Immature natural killer cell (primary cell): ENCODE measurements at places on chromosomes 16 and 17.

- no peak for DNase-seq
- peaks cover 5% of the 10 kb centered on the region for H3K27me3 ChIP-seq
- H3K36me3 ChIP-seq, result peaks cover 3% of the 10 kb centered on the region
- no peak overlapping the region for H3K27ac ChIP-seq
- H3K4me3 ChIP-seq, result no peak overlapping the region
Observed at GRCh38 chr17:66671156-66671555, 163.8 kb upstream of the CACNG5 start.

DNA sequence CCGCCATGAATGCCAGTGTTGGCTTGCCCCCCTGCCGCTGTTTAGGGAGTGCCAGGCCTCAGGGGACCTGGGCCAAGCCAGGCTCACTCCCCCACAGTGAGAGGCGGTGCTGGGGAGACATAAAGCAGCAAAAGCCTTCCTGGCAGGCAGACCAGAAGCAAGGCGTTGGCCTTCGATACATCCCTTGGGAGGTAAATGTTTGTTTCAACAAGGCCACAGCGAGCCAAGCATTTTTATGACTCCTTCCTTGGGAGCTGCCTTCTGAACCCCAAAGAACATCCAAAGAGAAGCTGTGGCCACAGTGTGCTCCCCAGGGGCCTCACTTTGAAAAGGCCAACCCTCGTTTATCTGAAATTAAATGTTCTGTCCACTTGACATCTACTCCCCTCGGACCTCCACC lies 119.7 kb upstream of the CIBAR2 start:
- no peaks in the 10 kb centered on the region for H3K36me3 ChIP-seq
- peaks cover 5% of the 10 kb centered on the region for H3K27me3 ChIP-seq
- no peak overlapping the region for H3K4me3 ChIP-seq
- no peak overlapping the region for H3K27ac ChIP-seq
- no peak for DNase-seq
- peaks cover 6% of the 10 kb centered on the region for H3K4me1 ChIP-seq

- H3K36me3 ChIP-seq, result peaks cover 22% of the 10 kb centered on the region
- H3K27ac ChIP-seq, result no peak overlapping the region
- no peak for DNase-seq
- H3K27me3 ChIP-seq, result peaks cover 1% of the 10 kb centered on the region
- H3K4me3 ChIP-seq, result no peak overlapping the region
Observed at GRCh38 chr16:10981697-10982216, 37.4 kb downstream of the CLEC16A start.

- DNase-seq, result no peak
- H3K4me1 ChIP-seq, result no peaks in the 10 kb centered on the region
- no peak overlapping the region for H3K4me3 ChIP-seq
- H3K36me3 ChIP-seq, result no peaks in the 10 kb centered on the region
- no peak overlapping the region for H3K27ac ChIP-seq
Observed at GRCh38 chr17:70661342-70662222, 492.2 kb downstream of the KCNJ2 start.

DNA sequence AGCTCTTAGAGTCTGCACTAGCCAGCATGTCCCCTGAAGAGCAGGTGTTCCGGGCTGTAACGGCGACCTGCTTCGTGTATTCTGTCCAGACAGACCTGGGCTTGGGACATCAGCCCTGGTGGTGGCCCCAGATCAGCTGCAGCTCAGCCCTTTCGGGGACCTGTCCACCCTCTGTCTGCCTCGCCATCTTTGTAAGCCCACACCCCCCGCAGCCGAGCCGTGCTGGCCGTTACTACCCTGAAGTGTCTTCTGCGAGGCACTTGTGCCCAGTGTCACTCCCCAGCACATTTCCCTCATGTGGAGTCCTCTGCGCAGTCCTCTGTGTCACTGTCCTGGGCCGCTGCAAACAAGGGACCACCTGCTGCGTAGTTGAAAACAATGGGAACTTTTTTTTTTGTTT lies 10.4 kb downstream of the CARD14 start:
- no peak for DNase-seq
- H3K27ac ChIP-seq, result no peak overlapping the region
- no peaks in the 10 kb centered on the region for H3K36me3 ChIP-seq
- H3K4me1 ChIP-seq, result no peaks in the 10 kb centered on the region
- H3K4me3 ChIP-seq, result no peak overlapping the region

DNA sequence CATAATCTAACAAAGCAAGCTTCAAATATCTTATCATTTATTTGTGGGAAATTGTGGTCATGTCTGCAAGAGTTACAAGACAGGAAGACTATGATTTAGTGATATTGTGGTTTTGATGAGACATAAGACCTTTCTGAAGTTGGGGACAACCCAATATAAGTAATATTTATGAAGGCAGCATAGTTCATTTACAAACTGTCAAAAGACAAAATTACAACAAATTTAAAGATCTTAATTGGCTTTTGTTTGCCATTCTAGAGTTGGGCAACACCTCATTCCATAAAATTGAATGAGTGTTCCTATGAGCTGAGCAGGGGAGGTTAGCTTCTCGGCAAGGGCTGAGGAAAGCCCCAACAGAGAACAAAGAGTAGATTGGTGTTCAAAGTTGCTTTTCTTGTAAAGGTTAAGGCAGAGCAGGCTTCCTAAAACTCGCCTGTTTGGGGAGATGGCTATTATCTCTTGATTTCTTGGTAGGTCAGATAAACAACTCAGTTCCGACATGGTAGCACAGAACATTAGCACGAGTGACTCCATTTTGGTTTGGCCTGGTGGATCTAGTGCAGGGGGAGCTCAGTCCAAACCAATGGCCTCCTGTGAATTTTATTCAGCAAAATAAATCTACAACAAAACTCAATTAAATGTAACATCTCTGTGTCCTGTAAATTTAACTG lies 10.9 kb upstream of the MMD start:
- H3K4me1 ChIP-seq, result no peaks in the 10 kb centered on the region
- no peak overlapping the region for H3K4me3 ChIP-seq
- H3K27ac ChIP-seq, result no peak overlapping the region
- no peaks in the 10 kb centered on the region for H3K27me3 ChIP-seq
- no peak for DNase-seq
- H3K36me3 ChIP-seq, result no peaks in the 10 kb centered on the region

- peak; percentile 56 for DNase-seq
- H3K36me3 ChIP-seq, result peaks cover 43% of the 10 kb centered on the region
- peak overlapping the region; percentile 60 for H3K27ac ChIP-seq
- H3K4me3 ChIP-seq, result no peak overlapping the region
- H3K4me1 ChIP-seq, result peaks cover 35% of the 10 kb centered on the region
Observed at GRCh38 chr17:21019976-21020586, 22.7 kb downstream of the USP22 start.

- no peak overlapping the region for H3K4me3 ChIP-seq
- peaks cover 3% of the 10 kb centered on the region for H3K27me3 ChIP-seq
- H3K4me1 ChIP-seq, result no peaks in the 10 kb centered on the region
- DNase-seq, result no peak
- no peak overlapping the region for H3K27ac ChIP-seq
Observed at GRCh38 chr17:44543905-44544523, 13.3 kb upstream of the FZD2 start.

- H3K27me3 ChIP-seq, result peaks cover 13% of the 10 kb centered on the region
- no peak for DNase-seq
- no peaks in the 10 kb centered on the region for H3K4me1 ChIP-seq
- H3K27ac ChIP-seq, result no peak overlapping the region
- H3K36me3 ChIP-seq, result no peaks in the 10 kb centered on the region
- H3K4me3 ChIP-seq, result no peak overlapping the region
Observed at GRCh38 chr16:71402007-71402406, 39.8 kb downstream of the TLE7 start.

DNA sequence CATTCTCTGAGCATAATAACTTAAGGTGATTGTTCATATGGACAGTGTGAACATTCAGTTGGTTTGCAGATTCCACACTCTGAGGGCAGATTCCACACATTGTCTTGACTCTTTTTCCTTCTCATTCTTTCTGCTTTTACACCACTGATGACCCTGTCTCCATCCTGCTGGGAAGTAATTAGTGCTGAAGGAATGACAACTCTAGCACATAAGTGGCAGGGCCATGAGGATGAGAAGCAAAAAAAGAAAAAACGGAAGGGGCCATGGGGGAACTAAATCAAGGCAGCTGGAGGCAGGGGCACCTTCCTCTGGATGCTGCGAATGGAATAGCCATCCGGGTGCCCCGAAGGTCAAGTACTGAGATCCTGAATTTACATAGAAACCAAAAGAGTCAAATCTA lies 944.0 kb downstream of the KCNJ2 start:
- no peaks in the 10 kb centered on the region for H3K4me1 ChIP-seq
- H3K27me3 ChIP-seq, result no peaks in the 10 kb centered on the region
- no peak overlapping the region for H3K4me3 ChIP-seq
- H3K36me3 ChIP-seq, result peaks cover 3% of the 10 kb centered on the region
- H3K27ac ChIP-seq, result no peak overlapping the region
- DNase-seq, result no peak

DNA sequence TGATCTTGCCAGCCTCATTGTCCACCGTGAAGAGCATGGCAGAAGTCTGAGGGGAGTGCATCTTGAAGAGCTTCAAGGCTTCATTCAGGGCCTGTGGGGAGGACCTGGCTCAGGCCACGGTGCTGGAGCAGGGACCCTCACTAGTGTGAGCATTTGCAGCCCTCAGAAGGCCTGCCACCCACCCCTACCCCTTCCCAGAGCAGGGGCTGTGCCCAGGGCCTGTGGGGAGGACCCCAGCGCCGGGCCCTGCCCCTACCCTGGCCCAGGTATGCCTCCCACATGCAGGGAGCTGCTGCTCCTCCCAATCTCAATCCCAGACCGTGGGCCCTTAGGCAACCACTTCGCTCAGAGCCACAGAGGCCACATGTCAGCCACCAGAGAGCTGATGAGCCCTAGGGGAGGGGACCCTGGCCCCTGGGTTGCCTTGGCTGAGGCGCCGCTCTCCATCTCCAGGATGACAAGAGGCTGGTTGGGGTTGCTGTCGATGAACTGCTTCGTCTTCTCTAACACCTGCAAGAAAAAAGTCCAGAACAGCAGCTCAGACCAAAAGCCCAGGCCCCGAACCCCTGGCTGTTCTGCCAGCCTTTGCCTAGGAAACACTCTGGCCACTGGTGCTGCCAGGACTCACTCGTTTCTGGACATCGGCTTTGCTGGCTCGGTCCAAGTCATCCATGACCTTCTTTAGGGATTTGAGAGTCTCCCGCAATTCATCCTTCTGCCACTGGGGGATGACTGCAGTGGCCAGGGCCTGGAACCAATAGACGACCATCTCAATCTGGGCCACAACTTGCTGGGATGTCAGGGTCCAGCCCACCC lies 1.8 kb upstream of the EXOSC6 start:
- DNase-seq, result peak; percentile 13
- H3K4me3 ChIP-seq, result no peak overlapping the region
- H3K36me3 ChIP-seq, result peaks cover 5% of the 10 kb centered on the region

- H3K4me1 ChIP-seq, result no peaks in the 10 kb centered on the region
- DNase-seq, result no peak
- no peaks in the 10 kb centered on the region for H3K27me3 ChIP-seq
- no peak overlapping the region for H3K27ac ChIP-seq
Observed at GRCh38 chr17:81373536-81374160, 21.6 kb upstream of the BAHCC1 start.

DNA sequence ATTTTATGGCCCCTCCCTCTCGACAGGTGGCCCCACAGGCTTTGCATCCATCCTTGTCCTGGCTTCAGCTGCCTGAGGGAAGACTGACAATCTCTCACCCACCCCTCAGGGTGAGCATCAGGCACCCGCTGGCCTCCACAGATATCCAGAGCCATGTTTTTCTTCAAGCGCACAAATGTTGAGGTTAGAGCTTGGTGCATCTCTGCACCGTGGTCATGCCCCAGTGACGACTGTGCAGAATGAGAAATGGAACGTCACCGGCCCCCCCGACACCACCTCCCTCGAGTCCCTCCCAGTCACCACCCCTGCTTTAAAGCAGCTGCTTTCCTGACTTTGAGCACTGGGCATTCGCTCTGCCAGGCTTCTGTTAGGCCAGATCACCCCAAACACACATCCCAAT lies 19.8 kb upstream of the TIMP2 start:
- H3K4me1 ChIP-seq, result no peaks in the 10 kb centered on the region
- H3K36me3 ChIP-seq, result no peaks in the 10 kb centered on the region
- DNase-seq, result no peak
- peaks cover 6% of the 10 kb centered on the region for H3K27me3 ChIP-seq

- H3K36me3 ChIP-seq, result no peaks in the 10 kb centered on the region
- H3K27ac ChIP-seq, result no peak overlapping the region
- peaks cover 1% of the 10 kb centered on the region for H3K27me3 ChIP-seq
- H3K4me1 ChIP-seq, result no peaks in the 10 kb centered on the region
Observed at GRCh38 chr17:12362853-12363455, 302.7 kb upstream of the MYOCD start.

DNA sequence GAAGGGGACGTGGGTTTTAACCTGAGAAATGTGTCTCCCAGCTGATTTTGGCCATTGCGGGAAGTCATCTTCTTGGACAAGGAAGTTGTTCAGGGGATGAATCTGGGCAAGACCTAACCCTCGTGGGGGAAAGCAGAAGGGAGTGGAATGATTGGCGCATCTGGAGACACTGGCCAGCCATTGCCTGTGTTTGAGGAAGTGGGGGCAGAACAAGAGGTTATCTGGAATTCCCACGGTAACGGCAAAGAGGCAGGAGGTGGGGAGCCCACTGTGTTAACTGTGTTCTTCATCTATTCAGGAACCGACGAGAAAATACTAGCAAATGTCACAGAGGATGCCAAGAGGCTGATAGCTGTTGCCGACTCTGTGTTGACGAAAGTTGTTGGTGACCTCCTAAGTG lies 66.9 kb downstream of the RNF213 start:
- no peak overlapping the region for H3K27ac ChIP-seq
- no peak for DNase-seq
- no peaks in the 10 kb centered on the region for H3K27me3 ChIP-seq
- peaks cover 51% of the 10 kb centered on the region for H3K4me1 ChIP-seq
- H3K36me3 ChIP-seq, result peaks cover 72% of the 10 kb centered on the region

DNA sequence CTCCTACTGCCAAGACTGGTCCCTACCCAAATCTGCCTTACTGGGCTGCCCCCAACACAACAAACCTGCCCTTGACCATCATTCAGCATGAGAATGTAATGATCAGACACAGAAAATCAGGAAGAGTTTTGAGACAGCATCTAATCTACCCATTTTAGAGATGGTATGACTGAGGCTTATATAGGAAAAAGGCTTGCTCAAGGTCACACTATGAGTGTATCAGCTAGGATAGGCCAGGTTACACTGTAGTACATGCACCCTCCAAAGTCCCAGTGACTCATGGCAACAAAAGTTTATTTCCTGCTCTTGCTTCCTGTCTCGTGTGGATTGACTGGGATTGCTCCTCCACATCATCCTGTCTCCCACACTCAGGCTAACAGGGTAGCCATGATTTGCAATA lies 27.9 kb downstream of the NLRC5 start:
- H3K27ac ChIP-seq, result peak overlapping the region; percentile 88
- H3K4me3 ChIP-seq, result no peak overlapping the region
- peaks cover 39% of the 10 kb centered on the region for H3K36me3 ChIP-seq
- peaks cover 5% of the 10 kb centered on the region for H3K27me3 ChIP-seq
- DNase-seq, result no peak
